Smooth muscle cell of the umbilical artery (primary cell): ENCODE measurements at places on chromosomes 2 and 18. TPM values are rescaled to one million over a fixed set of nuclear protein-coding genes. Genes with fewer than 3 reads are reported as not detected.

The OST4 gene
- total RNA-seq = 334 and 797 TPM in 2 replicates

The DPP4 gene
- 178 and 489 TPM in 2 replicates for total RNA-seq

The FAHD2B gene
- 6.0 and 9.8 TPM in 2 replicates for total RNA-seq

The FAP gene
- total RNA-seq = 272 and 526 TPM in 2 replicates
